ENCODE measurements at places on chromosomes 11 and 22.

- no peak for DNase-seq
Measured at GRCh38 chr22:37912171-37912570, 6.1 kb downstream of the MICALL1 start.

DNA sequence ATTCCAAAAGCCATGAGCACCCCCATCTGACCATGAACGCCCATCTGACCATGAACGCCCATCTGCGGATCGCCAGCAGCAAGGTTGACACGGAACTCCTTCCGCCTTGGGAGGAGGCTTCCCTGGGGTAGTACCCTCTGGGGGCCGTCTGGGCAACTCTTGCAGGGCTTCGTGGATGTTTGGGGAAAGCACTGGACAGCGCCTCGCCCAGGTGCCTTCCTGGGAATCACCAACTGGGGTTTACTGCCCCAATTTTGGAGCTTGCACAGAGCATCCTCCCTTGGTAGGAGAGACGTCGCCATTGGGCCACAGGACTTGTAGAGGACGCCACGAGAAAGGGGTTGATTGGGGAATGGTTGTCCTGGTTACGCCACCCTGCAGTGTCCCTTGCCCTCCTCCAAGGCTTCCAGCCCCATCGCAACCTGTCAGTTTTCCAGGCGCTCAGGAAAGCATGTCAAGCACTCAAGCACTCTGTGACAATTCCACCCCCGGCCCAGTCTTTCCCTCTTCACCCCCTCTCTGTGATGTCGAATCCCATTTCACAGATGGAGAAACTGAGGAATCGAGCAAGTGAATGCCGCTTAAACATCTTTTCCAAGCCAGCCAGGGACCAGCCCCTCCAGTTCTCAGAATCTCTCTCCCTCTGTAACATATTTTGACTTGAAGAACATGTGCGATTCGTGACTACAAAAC lies 914 bp upstream of the PRDM11 start:
- DNase-seq = no peak

DNA sequence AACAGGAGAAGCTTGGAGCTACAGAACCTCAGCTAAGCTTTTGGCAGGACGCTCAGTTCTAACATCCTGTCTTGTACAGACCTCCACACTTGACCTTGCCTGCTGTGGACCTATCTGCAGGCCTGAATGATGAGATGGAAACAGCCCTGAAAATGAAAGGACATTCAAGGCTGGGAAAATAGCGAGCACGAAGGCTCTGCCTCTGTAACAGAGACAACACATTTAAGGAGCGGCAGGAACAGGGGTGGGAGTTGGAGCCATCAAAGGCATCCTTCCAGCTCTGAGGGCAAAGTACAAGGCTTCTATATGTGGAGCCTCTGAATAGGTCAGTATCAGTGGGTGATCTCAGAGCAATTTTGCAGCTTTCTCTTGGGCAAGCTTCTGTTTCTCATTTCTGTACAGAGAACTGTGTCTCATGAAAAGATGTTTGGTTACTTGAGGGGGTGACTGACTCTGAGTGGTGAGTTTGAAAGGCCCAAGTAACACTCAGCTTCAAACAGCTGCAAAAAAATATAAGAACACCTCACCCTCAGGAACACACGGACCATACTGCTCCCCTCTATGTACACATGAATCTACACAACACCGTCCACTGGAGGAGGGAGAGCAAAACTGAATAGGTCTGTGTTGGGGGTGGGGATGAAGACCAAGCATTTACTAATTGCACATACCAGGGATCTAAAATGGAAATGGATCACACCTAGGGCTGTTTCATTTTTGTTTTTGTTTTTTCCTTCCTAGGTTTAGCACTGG lies 101.6 kb downstream of the CCDC81 start:
- DNase-seq = no peak

- peak; percentile 46 for DNase-seq
Measured at GRCh38 chr22:35631597-35631996, 14.5 kb upstream of the MB start.

DNA sequence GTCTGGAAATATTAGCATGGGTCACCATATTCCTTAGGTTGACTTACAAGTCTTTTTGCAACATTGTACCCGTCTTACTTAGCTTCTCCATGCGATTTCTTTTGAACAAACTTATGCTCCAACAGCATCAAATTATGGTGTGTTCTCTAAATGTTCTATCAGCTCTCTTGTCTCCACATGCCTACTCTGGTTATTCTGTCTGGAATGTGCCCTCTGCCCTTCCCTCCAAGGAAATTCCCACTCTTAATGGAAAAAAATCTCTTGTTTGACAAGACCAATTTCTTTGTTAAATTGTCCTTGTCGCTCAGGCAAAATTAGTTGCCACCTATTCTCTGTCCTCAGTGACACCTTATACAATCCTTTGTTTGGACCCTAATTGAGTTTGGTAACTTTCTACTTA lies 522.8 kb upstream of the LUZP2 start:
- no peak for DNase-seq

- DNase-seq = no peak
Measured at GRCh38 chr11:8717876-8718753, 35.5 kb downstream of the RPL27A start.

DNA sequence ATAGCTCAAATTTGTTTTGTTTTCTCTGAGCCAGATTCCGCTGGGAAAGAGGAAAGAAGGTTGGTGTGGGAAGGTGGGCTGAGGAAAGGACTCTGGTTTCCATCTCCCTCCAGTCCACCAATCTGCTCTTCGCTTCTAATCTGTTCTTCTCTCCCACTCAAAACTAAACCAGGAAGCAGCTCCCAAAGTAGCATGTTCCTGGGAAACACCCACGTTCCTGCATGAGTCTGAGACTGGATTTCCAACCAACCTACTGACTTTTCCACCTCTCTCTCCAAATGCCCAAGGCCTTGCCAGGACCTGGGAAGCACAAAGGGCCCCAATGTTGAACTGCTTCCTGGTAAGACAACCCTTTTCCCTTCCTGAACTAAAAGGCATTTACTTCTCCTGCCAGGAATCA lies 110.2 kb downstream of the WT1 start:
- no peak for DNase-seq

DNA sequence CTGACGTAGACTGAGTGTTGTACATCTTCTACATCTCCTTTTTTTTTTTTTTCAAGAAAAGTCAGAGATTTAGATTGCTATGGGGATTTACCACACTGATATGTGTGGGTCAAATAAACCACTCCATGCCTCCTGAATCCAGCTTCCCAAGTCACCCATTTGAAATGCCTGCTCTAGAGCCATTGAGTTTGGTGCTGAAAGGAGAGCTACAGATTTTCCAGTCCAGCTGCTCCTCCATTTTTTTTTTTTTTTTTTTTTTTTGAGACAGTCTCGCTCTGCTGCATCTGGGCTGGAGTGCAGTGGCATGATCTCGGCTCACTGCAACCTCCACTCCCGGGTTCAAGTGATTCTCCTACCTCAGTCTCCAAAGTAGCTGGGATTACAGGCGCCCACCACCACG lies 115.2 kb upstream of the TIMP3 start:
- DNase-seq = no peak

GRCh38 chr11:118017111-118017510 lies 30.9 kb downstream of the IL10RA start:
- DNase-seq = no peak

GRCh38 chr11:59216641-59217564 lies 4.2 kb upstream of the MPEG1 start:
- peak; percentile 78 for DNase-seq

DNA sequence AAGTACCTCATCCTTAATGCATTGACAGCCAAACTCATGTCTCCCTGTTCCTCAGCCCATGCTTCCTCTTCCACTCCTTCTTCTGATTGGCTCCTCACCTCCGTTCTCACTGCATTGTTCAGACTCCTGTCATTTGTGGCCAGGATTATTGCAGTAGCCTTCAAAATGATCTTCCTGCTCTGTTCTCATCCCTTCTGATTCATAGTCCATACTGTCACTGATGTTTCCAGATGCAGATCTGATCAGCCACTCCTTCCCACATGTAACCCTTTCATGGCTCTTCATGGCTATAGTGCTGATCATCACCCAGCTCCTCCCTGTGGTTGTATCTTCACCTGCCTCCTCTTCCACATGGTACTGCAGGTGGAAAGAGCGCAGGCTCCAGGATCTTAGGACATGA lies 71.7 kb downstream of the DEPDC5 start:
- no peak for DNase-seq

DNA sequence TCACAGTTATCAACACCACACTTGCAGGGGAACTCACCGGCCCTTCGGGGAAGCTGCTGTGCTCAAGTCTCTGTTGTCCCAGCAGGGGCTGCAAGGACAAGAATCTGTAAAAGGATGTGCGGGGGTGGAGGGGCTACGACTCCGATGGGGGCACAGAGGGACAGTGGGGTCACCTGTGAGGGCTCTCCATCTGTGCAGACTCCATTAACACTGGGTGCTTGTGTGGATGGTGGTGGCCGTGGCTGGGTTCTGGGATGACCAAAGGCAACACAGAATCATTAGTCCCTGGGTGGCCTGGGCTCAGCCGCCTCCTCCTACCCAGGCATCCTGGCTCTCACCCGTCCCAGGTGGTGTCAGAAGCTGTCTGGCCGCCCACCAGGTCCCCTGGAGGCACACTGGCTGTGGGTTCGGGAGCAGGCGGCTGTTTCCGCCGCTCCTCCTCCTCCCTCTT lies 10.2 kb upstream of the RBM4B start:
- DNase-seq = no peak

DNA sequence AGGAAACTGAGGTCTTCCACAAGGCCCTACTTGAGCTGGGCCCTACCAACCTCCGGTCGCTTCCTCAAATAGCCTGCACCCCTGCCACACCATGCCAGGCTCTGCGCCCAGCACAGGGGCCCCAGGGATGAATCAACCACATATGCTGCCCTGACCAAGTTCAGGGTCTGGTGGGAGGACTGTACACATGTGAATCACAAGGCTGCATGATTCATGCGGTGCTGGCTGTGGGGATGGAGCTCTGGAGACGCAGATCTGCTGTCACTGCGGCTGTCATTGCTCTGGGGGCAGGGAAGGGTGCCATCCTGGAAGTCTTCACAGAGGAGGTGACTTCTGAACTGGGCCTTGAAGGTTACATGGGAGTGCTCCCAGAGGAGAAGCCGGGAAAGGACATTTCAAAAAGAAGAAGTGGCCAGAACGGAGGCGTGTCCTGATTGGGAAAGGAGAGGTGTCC lies 21.5 kb downstream of the CYTH4 start:
- peak; percentile 45 for DNase-seq

GRCh38 chr11:92929653-92930052 lies 39.8 kb upstream of the MTNR1B start:
- DNase-seq = no peak

DNA sequence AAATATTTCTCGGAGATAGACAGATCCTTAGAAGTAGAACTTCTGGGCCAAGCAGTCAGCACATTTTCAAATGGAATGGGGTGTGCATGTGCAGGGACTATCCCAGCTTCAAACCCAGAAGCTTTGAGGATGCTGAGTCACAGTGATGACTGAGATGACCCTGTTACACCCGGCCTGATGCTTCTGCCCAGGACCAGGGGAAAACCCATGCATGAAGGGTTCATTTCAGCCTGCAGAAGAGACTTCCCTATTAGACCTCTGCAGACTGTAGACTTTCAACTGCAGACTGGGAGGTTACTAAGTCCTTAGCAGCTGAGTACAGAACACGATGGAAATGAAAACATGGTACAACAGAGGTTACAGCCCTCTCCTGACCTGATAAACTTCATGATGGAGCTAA lies 3.6 kb upstream of the OR2AT4 start:
- no peak for DNase-seq

GRCh38 chr22:45534339-45535192 lies 31.9 kb downstream of the FBLN1 start:
- no peak for DNase-seq

DNA sequence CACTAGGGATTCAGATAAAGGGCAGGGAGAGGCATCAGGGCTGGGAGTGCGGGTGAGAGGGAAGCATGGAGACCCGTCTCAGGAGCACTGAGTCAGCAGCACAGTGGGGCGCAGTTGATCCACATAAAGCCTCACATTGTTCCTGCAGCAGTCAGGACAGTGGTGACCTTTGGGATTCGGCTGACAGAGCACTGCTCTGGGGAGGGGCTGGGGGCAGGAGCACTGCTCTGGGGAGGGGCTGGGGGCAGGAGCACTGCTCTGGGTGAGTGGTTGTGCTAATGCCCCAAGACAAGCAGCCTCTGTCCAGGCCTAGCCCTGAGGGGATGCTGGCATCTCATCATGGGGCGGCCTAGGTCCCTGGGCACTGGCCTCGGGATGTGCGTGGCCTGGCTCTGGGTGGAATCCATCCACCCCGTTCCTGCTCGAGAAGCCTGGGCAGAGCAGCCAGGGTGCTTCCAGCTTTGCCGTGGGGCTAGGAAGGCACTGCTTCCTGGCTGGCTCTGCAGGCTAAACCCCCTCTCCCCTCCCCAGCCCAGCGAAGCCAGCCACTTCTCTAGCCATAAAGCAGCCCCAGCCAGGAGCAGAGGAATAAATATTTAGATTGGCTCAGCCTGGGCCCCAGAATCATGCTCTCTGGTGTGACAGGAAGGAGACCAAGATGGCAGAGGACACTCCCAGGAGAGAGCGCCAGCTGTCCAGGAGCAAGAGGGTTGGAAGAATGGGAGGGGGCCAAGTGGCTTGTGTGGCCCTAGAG lies 7.3 kb downstream of the OAF start:
- DNase-seq = no peak

GRCh38 chr11:66676282-66676919 lies 1.3 kb downstream of the RBM4B start:
- DNase-seq = no peak

DNA sequence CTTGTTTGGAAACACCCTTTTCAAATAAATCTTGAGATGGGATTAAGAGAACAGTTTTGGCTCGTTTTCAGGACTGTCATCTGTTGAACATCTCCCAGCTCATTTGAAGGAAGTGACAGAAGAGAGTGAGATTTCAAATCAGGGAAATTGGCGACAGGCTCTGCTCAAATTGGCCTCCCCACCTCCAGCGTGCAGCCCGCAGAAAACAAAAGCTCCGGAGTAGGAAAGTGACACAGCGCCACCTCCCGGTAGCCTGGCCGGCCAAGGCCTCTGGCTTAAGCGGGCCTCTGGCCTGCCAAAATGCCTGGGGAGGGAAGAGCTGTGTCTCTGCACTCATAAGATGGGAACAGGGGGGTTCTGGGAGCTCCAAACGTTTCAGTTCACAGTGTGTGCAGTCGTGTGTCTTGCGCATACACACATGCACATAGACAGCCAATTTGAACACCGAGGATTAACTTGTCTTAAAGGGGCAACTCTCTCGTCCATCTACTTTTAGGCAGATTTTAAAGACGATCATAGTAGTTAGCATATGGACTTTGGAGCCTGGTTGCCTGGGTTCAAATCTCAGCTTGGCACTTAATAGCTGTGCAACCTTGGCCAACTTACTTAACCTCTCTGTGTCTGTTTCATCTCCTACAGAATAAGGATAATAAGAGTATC lies 132.7 kb upstream of the RCN1 start:
- DNase-seq = peak; percentile 12

GRCh38 chr11:18243783-18244362 lies 4.6 kb downstream of the SAA2 start:
- peak; percentile 89 for DNase-seq

- DNase-seq = no peak
Measured at GRCh38 chr11:112858289-112859023, 102.8 kb upstream of the NCAM1 start.

- no peak for DNase-seq
Measured at GRCh38 chr22:32764330-32765131, 37.0 kb upstream of the TIMP3 start.

GRCh38 chr11:132586801-132587200 lies 945.5 kb downstream of the OPCML start:
- DNase-seq = no peak

- DNase-seq = no peak
Measured at GRCh38 chr11:73795925-73796632, 8.4 kb downstream of the MRPL48 start.
